Inflammatory macrophage treated with lipopolysaccharide for 4 hours (primary cell): ENCODE measurements at places on chromosomes 2 and 18.

- peak; percentile 80 for DNase-seq
Observed at GRCh38 chr18:58225101-58225500, 181.1 kb downstream of the NEDD4L start.

- no peak for DNase-seq
Observed at GRCh38 chr2:67923696-67924095, 139.1 kb downstream of the C1D start.

DNA sequence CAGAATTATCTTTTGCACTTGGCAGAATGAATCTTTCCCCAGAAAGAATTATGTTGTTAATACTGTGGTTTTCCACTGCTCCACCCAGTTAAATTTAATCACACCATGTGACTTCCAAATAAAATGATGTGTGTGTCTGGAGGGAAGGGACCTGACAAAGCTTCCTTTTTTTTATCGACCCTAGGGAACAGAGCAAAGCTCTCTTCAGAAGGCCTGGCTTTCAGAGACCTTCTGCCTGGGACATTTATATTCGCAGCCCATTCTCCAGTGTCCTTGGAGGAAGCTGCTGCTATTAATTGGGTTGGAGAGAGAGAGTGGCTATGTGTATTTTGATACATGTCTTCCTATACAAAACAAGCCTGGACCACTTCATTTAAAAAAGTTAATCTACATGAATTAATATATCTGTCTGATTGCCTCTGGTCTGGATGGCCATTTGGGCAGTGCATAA is 233.7 kb downstream of the PRKCE start:
- DNase-seq, result no peak

- no peak for DNase-seq
Observed at GRCh38 chr2:157875641-157876065, 477 bp downstream of the ACVR1 start.
